Stimulated activated CD8-positive, alpha-beta memory T cell treated with anti-CD3 and anti-CD28 coated beads, Interleukin-15, amount 100 ng/mL, for 48 hours (primary cell): ENCODE measurements at places on chromosomes 3 and 15.

DNA sequence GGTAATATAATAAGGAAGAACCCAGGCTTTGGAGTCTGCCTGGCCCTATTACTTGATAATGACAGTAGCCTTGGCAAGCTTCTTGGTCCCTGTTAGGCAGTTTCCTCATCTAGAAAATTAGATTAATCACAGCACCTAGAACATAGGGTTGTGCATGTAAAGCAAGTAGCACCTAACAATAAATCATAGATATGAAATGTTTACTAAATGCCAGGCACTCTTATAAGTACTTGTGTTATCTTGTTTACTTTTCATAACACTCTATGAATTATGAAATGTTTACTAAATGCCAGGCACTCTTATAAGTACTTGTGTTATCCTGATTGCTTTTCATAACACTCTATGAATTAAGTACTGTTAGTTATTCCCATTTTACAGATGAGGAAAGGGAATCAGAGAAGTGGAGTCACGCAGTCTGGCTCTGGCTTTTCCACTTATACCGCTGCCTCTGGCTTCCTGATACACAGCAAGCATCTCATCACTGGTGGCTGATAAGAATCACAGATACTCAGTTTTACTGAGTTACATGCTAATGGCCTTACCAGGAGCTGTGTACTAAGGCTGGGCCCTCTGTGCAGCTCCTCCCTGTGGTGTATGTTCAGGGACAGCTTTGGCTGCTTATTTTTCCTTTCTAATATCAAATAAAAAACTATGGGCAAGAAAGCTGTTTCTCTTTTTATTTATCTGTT is 123.4 kb downstream of the FEZF2 start:
- no peak for DNase-seq

DNA sequence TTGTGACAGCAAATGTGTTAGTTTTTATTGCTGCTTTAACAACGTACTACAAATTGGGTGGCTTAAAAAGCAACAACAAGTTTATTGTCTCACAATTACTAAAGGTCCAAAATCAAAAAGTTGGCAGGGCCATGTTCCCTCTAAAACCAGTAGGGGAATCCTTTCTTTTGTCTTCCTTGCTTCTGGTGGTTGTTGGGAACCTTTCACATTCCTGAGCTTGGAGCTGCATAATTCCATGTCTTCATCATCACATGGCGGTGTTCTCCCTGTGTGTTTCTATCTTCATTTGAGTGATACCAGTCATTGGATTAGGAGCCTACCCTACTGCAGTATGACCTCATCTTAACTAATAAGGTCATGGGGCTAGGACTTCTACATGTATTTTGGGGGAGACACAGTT is 7.4 kb downstream of the SPRED1 start:
- no peak for DNase-seq

GRCh38 chr3:143222981-143223380 is 103.4 kb downstream of the CHST2 start:
- DNase-seq: no peak

DNA sequence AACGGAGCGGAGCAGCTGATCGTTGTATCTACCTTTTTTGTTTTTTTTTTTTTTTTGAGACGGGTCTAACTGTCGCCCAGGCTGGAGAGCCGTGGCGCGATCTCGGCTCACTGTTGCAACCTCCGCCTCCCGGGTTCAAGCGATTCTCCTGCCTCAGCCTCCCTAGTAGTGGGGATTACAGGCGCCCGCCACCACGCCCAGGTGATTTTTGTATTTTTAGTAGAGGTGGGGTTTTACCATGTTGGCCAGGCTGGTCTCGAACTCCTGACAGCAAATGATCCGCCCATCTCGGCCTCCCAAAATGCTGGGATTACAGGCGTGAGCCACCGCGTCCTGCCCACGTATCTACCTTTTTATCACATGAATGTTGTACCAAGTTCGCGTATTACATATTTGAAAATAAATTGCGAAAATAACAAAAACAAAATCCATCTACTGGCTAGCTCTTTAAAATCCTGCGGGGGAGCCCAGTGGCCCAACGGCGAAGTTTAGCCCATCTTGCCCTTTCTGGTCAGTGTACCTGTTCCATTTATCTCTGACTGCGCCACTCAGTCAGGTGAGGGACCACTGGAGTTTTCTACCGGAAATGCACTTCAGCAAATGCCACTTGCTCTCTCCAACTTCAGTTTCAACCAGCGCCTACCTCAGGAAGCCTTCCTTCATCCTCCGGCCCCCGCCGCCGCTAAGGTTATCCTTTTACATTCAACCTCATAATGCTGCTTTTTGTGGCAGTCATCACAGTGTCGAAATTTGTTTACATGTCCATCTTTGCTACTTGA is 1.2 kb upstream of the EIF3J start:
- peak; percentile 13 for DNase-seq

DNA sequence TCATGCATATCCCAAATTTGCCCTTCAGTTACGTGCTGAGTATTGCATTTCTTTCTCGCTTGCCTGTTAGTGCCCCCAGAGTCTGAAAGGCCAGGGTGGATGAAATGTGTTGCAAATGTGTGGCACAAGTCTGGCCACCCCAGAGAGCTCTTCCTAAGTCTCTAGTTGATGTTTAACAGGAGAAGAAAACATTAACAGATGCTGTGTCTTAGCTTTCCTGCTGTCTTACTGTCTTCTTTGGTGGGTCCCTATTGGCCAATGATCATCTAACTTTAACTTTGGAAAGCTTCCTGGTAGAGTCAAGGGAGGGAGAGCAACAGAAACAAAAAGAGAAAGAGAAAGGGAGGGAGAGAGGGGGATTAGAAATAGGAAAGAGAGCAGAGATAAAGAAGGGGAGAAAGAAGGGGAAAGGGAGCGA is 76.7 kb upstream of the P3H2 start:
- no peak for DNase-seq

DNA sequence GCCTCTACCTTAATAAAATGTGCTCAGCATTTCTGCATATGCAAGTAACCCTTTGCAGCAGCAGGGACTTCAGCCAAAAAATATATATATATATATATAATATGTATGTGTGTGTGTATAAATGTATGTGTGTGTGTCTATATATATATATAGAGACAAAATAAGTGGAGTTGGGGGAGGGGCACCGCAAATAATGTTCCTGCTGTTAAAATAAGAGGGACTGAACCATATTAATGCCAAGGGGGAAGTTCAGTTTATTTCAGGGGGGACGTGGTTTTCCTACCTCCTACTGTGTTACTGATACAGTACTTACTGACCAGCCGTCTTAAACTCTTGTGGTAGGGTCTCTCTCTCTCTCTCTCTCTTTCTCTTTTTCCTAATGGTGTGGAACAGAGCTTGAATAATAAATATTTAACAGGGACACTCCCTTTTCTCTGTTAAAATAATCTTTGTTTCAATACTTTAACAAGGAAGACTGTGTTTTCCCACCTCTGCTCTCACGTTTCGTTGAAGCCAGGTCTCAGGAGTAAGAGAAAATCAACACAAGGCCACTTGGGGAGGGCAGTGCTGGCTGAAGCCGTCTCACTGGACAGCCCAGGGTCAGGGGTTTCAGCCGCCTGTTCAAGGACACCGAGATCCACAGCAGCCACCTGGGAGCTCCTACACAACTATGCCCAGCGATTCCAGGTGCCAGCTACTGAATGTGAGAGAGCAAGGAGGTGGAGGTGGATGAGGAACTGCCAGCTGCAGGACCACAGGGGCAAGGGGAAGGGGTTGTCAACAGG is 42.8 kb upstream of the ADAMTSL3 start:
- no peak for DNase-seq

DNA sequence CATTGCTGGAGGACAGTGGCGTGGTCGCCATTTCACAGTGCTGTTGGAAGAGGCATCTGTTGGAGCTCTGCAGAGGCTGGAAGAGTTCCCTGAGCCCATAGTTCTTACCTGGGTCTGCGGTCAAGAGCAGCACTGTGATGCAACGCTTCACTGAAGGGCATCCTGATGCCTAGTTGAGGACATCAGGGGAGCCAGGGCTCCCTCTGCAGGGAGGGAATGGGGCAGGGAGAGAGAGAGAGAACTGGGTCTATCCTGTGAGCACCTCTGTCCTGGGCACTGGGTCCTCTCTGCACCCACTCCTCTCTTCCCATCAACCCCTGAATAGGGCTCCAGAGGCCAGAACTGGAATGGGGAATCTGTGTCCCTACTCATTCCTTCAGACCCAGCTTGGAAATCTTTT is 23.9 kb upstream of the MOBP start:
- no peak for DNase-seq

DNA sequence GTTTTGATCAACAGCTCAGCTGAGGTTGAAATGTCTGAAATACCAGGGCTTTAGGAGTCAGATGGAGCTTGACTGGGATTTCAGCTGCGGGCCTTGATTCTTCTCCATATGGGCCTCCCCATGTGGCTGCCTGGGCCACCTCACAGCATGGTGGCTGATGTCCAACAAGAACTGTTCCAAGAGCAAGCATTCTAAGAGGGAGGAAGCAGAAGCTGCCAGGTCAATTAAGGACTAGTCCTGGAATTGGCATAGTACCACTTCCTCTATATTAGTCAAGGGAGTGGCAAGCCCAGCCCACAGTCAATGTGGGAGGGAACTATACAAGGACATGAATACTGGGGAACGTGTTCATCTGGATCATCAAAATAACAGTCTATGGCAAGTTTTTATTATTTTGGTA is 181.7 kb upstream of the ANKRD28 start:
- DNase-seq: no peak

DNA sequence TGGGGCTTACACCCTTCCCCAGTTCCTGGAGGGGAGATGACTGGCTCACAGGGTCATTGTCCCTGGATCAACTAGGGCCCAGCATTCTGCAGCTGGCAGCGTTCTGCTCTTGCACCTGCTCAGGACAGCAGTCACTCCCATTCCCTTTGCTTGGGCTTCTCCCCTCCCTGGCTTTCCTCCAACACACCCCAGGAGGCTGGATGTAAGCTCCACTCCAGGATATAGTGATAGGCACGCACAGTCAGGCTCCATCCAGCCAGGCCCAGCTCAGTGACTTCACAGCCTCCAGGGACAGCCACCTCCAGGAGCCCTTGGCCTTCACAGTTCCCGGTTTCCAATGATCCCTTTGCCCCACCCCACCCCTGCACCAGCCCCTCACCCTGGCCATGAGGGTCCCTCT is 1.9 kb downstream of the SPTBN5 start:
- DNase-seq: no peak

- DNase-seq: no peak
Measured at GRCh38 chr15:51281368-51281967, 56.9 kb downstream of the CYP19A1 start.

- DNase-seq: no peak
Measured at GRCh38 chr3:127411083-127411727, 123.4 kb upstream of the PRR20G start.

- DNase-seq: no peak
Measured at GRCh38 chr3:126926684-126927400, 56.1 kb upstream of the PLXNA1 start.

GRCh38 chr15:82999426-82999825 is 12.0 kb downstream of the C15orf40 start:
- no peak for DNase-seq

GRCh38 chr15:28914483-28915023 is 28.8 kb downstream of the APBA2 start:
- DNase-seq: no peak

DNA sequence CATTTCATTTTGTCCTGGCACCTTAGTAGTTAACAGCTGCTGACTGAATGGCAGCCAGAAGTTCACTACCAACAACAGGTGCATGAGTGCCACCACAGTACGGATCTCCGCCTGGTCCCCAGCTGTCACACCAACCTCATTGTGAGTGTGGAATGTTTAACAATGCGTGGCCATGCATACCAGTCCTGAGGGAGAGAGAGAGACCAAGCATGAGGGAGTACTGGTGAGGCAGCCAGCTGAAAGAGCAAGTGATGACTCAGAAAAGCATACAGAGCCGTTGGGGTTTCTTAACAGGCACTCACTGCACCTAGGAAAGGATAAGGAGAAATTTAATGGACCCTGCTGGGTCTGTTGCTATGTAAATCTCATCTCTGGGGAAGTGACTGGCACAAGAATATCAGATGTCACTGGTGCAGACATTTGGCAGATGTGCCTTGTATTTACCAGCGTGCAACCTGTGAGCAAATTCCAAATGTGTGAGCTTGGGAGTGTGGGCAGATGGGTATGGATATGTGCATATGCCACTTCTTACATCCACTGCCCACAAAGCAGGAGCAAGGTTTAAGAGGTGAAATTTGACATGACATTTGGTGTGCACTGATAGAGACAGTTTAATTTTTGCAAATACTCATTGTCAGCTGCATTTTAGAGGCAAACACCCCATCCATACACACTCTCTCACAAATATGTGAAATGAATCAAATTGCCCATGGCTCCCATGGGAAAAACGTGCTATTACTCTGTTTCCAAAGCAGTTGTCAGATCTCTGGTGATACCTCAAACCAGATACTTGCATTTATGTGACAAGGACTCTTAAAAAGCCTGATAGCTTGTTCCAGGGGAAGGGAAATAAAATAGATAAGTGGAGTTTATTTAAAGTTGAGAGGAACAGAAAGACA is 245.2 kb upstream of the ARPP21 start:
- DNase-seq: no peak

GRCh38 chr3:18672561-18672960 is 247.4 kb upstream of the SATB1 start:
- DNase-seq: no peak

GRCh38 chr3:58584690-58585004 is 7.5 kb upstream of the FAM107A start:
- no peak for DNase-seq

- DNase-seq: no peak
Measured at GRCh38 chr3:169477790-169478189, 185.7 kb downstream of the MECOM start.

GRCh38 chr15:59199626-59200465 is 6.8 kb upstream of the LDHAL6B start:
- DNase-seq: no peak
